ENCODE measurements at places on chromosomes 6 and 20.
A peak's percentile ranks its signal among the peaks of the same experiment; 100 is the strongest.

DNA sequence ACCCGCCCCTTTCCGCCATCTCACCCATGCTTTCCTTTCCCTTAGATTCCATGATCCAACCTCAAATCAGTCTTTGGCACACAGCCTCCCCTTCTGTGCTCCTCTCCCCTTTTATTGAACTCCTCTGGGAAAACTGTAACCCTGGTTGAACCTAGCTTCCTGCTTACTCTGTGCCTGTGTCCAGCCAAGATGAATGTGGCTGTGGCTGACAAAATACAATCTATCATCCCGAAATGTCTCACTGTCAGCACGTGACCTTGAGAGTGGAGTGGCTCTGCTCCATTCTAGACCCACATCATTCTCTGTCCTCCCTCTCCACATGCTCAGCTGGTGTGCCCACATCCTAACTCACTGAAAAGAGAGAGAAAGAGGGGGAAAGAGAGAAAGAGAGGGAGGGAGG lies 11.0 kb downstream of the NCR2 start:
- no peak for DNase-seq

DNA sequence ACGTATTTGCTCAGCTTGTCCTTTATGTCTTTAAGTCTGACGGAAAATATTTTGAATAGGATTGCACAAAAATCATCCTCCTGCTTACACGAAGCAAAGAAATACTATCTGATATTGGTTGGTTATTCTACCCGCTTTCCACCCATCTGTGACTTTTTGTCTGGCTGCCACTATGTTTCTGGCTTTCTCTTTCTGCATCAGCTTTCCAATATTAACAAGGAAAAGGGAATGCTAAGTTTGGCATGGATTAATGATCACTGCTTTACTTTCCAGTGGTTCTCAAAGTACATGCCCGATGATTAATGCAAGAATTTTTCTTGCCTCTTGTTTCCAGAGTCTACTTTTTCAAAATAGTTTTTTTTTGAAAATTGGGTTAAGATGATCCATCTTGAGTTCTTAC lies 57.0 kb downstream of the RNF144B start:
- DNase-seq, result no peak

- no peak for DNase-seq
These were observed 11.7 kb upstream of the MAPK13 start for GRCh38 chr6:36118550-36119107.

DNA sequence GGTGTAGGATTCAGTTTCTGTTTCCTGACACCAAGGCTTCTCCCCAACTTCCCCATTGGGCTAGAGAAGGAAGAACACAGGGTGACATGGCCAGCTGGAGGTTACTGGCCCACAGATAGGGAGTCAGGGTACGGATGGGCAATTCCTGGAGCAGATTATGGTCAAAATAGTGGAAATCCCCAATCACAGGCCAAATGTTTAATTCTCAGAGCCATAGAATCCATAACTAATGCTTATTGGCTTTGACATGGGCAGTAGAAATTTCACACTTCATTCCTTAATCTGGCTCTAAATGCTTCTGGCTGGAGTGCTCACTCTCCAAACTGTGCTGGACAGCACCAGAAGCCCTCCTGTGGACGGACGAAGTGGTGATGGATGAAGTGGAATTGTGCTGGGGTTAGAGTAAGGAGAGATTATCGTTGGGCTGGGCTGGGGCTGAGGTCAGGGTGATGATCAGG lies 887 bp downstream of the SIGLEC1 start:
- DNase-seq, result no peak

DNA sequence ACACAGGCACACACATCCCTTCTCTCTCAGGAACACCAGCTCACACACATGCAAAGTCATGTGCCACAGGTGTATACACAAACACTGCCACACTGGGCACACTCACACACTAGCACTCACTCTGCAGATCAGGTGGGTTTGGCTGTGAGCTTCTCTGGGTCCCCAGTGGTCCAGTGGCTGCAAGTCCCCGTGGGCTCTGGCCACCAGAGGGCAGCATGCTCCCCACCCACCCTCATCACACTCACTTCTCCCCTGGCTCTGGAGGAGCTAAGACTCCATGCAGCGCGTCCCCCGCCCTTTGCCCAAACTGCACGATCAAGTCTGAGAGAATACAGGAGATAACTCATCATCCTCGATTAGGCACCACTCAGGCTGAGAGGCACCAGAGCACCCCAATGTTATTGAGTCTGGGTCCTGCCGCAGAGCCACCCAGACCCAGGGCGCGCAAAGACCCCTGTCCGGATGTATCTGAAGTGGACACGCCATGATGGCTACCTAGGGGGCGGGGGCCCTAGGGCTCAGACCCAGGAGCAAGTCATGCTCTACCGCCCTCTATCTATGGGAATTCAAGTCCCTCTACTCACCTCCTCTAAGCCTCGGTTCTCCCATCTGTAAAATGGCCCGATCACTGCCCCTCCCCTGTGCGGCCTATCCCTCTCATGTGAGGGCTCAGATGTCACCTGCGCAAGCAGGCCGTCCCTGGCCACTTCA lies 90.5 kb downstream of the GRM4 start:
- DNase-seq, result no peak

- DNase-seq, result no peak
These were observed 89.1 kb downstream of the NCR2 start for GRCh38 chr6:41424370-41425058.

GRCh38 chr6:72580281-72580940 lies 41.5 kb upstream of the KCNQ5 start:
- DNase-seq, result peak; percentile 56

- DNase-seq, result no peak
These were observed 81.6 kb downstream of the DTD1 start for GRCh38 chr20:18669241-18670019.

- no peak for DNase-seq
These were observed 66.9 kb upstream of the MC3R start for GRCh38 chr20:56181583-56181982.

DNA sequence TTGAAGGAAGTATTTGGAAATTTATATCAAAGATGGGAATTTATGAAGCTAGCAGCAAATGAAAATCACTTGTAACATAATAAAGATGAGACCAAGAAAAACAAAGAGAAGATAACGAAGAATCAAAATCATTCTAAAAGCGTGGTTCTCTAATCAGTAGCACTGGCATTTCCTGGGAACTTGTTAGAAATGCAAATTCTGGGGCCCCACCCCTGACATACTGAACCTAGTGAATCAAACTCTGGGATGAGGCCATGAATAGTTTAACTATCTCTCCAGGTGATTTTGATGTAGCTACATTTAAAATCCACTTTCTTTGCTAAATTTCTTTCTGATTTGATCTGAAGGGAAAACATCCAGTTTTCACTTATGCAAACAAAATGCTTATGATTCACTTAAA lies 1075.6 kb downstream of the HACE1 start:
- DNase-seq, result no peak

- DNase-seq, result no peak
These were observed 59.6 kb upstream of the AFDN start for GRCh38 chr6:167766986-167767714.

DNA sequence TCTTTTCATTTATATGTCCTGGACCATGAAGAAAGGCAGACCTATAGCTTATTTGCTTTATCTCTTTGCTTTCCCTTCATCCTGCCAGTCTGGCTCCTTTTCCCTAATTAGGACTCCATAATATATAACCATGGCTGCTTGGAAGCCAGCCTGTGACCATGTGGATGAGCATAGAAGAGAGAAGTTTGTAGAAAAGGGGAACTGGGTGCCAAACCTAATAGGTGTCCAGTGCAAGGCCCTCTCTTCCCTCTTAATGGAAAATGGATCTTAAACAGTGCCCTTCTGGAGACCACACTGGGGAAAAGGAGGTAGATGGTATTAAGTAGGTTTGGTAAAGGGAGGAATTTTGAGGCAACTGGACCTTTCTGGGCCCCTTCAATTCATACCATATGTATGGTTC lies 16.7 kb upstream of the OSTM1 start:
- DNase-seq, result no peak

DNA sequence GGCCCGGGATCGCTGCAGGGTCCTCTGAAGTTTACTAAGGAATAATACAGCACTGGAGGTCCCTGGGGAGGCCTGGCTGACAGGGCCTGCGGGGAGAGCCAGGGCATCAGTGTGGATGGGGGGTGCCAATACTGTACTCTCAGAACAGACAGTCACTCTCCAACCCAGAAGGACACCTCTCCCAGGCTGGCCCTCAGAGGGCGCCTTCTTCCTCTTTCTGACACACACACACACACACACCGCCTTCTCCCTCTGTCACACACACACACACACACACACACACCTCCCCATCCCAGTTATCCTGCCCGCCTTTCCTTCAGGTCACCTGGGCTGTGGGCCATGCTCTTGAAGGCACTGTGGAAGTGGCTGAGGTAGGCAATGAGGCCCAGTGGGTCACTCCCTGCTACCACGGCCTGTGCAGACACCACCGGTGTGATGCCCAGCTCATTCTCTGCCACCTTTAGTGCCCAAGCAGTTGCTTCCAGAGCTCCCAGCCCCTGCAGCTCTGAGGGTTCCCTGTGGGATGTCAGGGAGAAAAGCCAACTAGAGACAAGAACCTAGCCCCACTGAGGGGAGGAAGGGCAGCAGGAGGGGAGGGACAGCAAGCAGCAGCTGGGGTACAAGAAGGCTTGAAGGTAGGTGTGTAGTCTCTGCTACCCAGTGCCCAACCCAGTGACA lies 7.5 kb downstream of the SMPD2 start:
- no peak for DNase-seq

DNA sequence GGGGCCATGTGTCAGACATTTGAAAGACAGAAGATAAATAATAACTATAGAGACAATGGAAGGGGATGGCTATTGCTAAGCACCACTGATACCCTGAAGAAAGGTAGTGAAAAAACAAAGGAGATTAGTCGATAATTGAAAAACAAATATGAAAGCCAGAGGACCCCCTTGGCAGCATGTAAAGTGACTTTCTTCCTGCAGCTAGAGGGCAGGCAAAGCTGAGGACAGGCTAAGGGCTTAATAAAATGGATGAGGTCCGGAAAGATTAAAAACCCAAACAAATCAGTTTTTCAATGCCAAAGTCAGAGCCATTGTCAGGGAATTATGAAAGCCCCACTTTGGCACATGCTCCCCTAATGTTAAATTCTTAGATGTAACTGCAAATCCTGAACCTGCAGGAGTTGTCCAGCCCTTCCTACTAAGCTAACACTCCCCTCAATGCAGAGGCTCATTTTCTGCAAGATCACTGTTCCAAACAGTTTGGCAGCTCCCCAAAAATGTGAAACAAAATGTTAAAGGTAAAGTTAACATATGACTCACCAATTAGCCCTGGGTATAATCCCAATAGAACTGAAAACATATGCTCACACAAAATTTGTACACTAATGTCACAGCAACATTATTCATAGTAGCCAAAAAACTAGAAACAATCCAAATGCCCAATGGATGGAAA lies 1177.9 kb downstream of the GRIK2 start:
- DNase-seq, result no peak

DNA sequence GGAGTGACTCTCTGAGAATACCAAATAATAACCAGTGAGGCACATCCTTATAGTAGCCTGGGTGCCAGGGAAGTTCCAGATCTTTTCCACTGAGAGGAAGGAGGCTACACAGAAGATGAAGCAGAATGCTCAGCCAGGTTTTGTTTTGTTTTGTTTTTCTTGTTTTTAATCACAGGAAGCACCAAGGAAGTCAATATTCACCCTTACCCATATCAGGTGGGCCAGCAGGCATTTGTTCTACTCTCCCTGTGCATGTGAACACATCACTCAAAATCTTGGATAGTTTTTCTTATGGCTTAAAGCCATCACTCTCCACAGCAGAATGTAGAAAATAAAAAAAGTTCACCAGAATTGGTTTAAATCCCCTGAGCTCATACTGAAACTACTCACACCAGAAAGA lies 10.5 kb downstream of the SLC17A1 start:
- no peak for DNase-seq

GRCh38 chr6:111481836-111482187 lies 1.2 kb downstream of the REV3L start:
- DNase-seq, result no peak

DNA sequence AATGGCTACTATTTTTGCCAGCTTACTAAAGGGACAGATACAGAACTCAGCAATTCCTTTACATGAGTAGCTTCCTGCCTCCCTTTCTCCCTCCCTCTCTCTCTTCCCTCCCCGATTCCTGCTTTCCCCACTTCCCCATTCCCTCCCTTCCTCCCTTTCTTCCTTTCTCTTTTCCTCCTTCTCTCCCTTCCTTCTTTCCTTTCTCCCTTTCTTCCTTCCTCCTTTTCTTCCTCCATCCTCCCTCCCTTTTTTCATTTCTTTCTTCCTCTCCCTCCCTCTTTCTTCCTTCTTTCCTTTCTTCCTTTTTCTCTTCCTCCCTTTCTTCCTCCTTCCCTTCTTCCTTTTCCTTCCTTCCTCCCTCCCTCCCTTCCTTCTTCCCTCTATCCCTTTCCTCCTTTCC lies 178.1 kb downstream of the RNF144B start:
- DNase-seq, result no peak

DNA sequence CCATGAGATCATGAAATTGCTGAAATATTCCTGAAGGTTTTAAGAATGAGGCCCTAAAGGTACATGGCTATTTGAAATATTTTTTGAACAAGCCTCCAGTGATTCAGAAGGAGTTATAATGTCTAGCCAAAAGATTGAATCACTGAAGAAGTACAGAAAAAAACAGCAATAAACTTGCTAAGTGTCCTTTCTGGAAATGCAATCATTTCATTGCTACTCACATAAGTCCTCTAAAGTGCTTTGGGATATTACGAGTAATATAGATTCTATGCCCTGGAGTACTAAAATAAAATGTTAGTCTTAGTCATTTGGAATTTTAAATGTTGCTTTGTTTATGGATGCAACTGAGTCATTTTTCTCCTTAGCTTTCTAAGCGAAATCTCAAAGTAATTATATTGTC lies 32.7 kb downstream of the CENPW start:
- no peak for DNase-seq

- no peak for DNase-seq
These were observed 1.2 kb downstream of the SLC35D3 start for GRCh38 chr6:136923116-136923953.

GRCh38 chr20:61502433-61502832 lies 250.4 kb downstream of the CDH4 start:
- no peak for DNase-seq

DNA sequence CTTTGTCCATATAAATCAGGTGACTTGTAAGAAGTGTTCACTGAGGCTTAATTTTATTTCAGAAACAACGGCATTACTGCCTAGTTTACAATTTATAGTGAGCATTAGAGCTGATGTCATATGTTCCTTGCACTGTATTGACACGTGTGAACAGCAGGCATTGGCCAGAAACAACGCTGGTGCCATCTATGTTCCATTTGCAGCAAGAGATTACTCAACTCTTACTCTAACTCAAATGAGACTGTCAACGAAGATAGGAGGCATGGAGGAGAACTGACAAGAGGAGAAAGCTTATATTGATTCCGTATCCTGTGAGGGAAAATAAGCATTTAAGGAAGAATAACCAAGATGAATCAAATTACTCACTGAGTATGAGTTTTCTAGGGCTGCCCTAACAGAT lies 48.4 kb downstream of the MTFR2 start:
- no peak for DNase-seq
